Progenitor cell of endocrine pancreas (in vitro differentiated cells): ENCODE measurements at places on chromosomes 3 and 15.

GRCh38 chr3:136022529-136023263 lies 57.2 kb downstream of the PPP2R3A start:
- no peak for DNase-seq
- peaks cover 6% of the 10 kb centered on the region for H3K36me3 ChIP-seq
- H3K4me3 ChIP-seq = no peak overlapping the region
- H3K4me1 ChIP-seq = peaks cover 11% of the 10 kb centered on the region

DNA sequence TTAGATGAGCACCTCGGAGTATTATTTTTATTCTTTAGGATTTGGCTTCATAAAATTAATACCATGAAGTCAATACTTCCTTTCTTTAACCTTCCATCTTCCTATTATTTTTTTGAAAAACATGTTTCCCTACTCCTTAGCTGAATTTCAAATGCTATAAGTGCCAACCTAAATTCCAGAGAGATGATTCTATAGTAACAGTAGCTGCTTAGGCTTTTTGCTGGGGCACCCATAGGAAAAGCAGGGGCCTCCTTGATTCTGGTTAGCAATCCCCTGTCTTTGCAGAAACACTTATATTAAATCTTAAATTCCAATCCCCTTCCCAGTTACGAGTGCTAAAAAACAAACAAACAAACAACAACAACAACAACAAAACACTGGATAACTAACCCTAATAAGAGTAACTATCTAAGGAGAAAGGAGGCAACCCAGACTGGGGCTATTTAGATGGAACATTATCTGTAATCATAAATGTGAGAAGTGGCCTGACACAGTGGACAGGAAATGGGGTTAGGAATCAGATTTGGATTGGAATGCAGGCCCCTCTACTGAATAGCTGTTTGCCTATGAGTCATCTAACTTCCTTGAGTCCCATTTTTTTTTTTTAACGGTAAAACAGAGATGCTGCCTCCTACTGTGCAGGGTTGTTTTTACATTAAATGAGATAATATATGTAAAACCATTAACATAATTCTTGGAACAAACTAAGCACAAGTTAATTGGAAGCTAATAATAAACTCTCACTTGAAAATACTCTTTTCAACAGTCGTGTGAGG lies 148.1 kb downstream of the WDR72 start:
- peaks cover 22% of the 10 kb centered on the region for H3K36me3 ChIP-seq
- H3K4me1 ChIP-seq = peaks cover 2% of the 10 kb centered on the region
- no peak overlapping the region for H3K27ac ChIP-seq
- H3K4me3 ChIP-seq = no peak overlapping the region
- no peaks in the 10 kb centered on the region for H3K27me3 ChIP-seq

DNA sequence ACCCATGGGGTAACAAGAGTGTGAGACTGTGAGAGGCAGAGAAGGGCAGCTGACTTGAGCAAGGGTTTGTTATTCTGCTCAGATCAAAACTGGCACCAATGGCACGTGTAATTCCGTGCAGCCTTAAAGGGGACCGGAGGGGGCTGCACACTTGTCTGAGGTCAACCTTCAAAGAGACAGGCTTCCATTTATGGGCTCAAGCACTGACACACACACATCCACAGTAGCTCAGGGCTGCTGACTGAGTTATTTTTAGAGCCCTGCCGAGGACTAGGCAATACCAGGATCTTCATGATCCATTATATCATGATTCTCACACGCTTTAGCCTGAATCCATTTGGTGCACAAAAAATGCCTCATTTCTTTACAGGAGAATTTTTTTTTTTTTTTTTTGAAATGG lies 20.6 kb upstream of the SPTBN5 start:
- H3K36me3 ChIP-seq = peaks cover 9% of the 10 kb centered on the region
- no peak overlapping the region for H3K4me3 ChIP-seq
- H3K27ac ChIP-seq = no peak overlapping the region
- DNase-seq = no peak
- H3K4me1 ChIP-seq = peaks cover 7% of the 10 kb centered on the region

DNA sequence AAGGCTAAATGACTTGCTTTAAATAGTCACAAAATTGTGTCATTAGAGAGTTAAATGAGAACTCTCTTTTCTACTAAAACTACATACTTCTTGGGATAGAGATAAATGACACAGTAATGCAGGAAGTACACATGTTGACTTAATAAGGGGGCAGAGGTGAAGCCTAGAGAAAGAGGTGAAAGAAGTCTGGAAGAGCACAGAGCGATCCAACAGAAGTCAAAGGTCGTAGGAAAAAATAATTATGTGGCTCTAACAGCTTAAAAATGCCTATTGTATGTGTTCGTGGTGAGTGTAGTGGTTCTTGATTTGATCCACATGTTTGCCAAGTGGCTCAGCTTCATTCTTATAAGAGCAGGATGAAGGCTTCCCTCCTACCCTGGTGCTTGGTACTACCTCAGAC lies 61.7 kb downstream of the TMEM212 start:
- H3K36me3 ChIP-seq = peaks cover 3% of the 10 kb centered on the region
- H3K4me1 ChIP-seq = peaks cover 9% of the 10 kb centered on the region
- H3K27me3 ChIP-seq = no peaks in the 10 kb centered on the region

DNA sequence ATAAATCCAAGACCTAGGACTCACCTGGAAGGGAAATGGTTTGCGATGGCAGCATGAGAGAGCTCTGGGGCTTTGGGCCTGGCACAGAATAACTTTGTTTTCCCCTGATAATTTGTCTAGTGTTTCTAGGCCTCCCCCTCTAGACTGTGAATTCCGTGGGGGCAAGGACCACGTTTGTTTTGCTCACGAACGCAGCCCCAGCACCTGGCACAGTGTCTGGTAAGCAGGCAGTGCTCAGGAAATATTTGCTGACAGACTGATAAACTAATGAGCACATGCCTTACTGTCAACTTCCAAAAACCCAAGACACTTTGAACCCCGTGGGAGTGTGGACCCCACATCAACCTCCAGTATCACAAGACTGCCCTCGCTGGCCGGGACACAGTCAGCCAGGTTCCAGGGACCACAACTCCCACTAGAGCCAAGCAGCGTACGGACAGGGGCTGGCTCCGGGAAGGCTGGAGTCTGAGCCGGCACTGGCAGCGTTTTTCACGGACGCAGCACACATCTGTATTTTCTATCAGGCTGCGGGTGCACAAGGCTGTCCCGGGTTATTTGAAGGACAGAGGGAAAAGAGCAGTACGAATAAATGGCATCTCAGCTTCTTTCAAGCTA lies 146.5 kb downstream of the XXYLT1 start:
- H3K4me3 ChIP-seq = no peak overlapping the region
- H3K36me3 ChIP-seq = no peaks in the 10 kb centered on the region
- H3K27me3 ChIP-seq = no peaks in the 10 kb centered on the region
- DNase-seq = no peak
- H3K4me1 ChIP-seq = peaks cover 9% of the 10 kb centered on the region

DNA sequence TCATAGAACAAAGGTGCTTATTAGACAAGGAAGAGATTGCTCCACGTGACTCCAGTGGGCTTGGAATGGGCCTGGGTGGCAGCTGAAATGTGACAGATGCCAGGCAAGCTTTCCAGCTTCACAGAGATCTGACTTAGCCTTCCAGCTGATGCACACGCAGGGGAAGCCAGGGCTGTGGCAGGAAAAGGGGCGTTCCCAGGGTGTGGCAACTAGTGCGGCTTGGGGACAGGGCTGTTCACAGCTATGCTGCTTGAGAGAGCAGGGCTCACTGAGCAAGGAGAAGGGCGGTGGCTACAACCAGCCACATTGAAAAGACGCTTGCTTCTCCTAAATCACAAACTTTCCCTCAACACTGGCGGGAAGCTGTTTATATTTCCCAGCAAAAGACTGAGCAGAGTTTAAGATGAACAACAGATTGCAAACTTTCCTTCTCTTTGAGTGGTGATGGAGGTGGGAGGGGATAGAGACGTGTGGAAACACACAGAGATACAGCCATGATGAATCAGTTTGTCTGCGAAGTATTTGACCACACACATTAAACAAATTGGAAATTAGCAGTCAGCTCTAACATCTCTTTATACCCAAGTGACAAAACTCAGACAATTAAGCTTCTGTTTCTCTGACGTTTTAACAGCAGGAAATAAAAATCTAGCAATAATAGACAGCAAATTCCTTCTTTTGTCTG lies 127.5 kb downstream of the BDH1 start:
- H3K4me3 ChIP-seq = no peak overlapping the region
- H3K27ac ChIP-seq = no peak overlapping the region
- DNase-seq = no peak
- peaks cover 9% of the 10 kb centered on the region for H3K4me1 ChIP-seq
- H3K36me3 ChIP-seq = no peaks in the 10 kb centered on the region
- H3K27me3 ChIP-seq = peaks cover 57% of the 10 kb centered on the region

DNA sequence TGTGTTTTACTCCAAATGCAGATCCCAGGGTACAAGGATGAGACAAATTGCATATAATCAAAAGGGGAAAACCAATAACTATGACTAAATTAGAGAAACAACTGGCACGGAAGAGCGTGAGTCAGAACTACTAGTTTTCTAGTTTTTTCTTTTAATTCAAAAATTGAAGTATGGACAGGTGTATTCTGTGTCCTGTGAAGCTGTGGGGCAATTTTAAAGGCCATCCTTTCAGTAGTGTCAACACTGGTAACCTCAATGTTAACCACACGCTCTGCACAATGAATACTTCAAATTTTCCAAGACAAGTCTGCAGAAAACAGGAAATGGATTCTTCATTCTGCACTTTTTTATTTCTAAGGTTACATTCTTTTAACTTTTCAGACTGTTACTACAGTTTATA lies 32.5 kb upstream of the GOLGA8A start:
- no peak for DNase-seq
- no peak overlapping the region for H3K27ac ChIP-seq
- peaks cover 18% of the 10 kb centered on the region for H3K27me3 ChIP-seq

GRCh38 chr15:22808240-22808639 lies 21.8 kb downstream of the NIPA1 start:
- no peaks in the 10 kb centered on the region for H3K4me1 ChIP-seq
- H3K27me3 ChIP-seq = no peaks in the 10 kb centered on the region
- H3K4me3 ChIP-seq = no peak overlapping the region
- H3K36me3 ChIP-seq = peaks cover 4% of the 10 kb centered on the region
- no peak for DNase-seq

DNA sequence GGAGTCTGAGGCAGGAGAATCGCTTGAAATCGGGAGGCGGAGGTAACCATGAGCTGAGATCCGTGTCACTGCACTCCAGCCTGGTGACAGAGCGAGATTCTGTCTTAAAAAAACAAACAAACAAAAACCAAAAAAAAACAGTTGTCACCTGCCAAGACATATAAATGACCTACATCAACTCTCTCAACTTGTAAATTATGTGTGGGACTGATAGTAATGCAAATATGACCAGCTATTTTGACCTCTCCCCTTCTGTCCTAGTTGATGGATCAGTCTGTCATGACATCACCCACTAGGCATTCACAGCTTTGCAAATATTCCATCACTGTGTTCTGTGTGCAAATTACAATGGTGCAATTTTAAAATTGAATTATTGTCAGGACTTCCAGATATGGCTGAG lies 175.4 kb downstream of the EBLN2 start:
- no peaks in the 10 kb centered on the region for H3K27me3 ChIP-seq
- H3K4me3 ChIP-seq = no peak overlapping the region
- H3K36me3 ChIP-seq = no peaks in the 10 kb centered on the region
- no peak for DNase-seq

GRCh38 chr3:95654570-95655362 lies 1159.6 kb upstream of the EPHA6 start:
- H3K36me3 ChIP-seq = no peaks in the 10 kb centered on the region
- no peak for DNase-seq
- no peak overlapping the region for H3K27ac ChIP-seq
- H3K4me3 ChIP-seq = no peak overlapping the region
- no peaks in the 10 kb centered on the region for H3K27me3 ChIP-seq

GRCh38 chr3:120274739-120275167 lies 10.3 kb downstream of the GPR156 start:
- H3K4me1 ChIP-seq = no peaks in the 10 kb centered on the region
- DNase-seq = no peak
- H3K4me3 ChIP-seq = no peak overlapping the region
- no peak overlapping the region for H3K27ac ChIP-seq
